ENCODE measurements at places on chromosomes 2 and 18.

DNA sequence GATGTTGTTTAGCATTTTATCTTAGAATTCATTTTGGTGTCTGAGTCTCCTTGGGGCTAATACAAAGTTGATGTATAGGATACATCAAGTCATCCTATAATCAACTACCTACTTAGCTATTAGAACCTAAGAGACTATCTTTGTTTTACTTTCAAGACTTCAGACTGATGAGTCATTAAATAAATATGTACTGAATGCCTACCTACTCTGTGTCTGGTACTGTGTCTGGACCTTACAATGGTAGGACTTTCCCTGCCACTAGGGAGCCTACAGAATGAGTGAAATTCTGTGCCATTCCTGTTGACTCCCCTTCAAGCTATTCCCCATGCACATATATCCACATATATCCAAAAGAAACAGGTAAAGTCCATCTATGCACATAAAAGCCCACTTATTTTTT, 114.5 kb downstream of the ERBB4 start:
- no peak for DNase-seq

- DNase-seq: no peak
Measured at GRCh38 chr2:175399326-175399725, 217.8 kb upstream of the ATP5MC3 start.

DNA sequence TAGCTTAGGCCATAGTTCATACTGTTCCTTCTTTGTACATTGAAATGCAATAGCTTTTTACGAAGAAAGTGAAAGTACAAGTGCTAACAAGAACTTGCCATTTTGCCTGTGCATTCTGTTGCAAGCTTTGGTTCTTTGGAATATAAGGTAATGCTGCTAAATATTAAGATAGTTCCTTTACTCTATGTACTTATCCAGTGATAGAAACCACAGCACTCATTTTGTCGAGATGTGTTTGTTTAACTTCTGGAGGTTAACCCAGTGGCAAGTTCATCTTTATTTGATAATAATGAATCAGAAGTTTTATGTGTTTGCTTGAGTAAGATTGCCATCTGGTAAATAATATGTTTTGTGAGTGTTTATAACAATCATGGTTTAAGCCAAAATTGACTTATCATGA, 373.1 kb upstream of the FANCL start:
- DNase-seq: no peak

DNA sequence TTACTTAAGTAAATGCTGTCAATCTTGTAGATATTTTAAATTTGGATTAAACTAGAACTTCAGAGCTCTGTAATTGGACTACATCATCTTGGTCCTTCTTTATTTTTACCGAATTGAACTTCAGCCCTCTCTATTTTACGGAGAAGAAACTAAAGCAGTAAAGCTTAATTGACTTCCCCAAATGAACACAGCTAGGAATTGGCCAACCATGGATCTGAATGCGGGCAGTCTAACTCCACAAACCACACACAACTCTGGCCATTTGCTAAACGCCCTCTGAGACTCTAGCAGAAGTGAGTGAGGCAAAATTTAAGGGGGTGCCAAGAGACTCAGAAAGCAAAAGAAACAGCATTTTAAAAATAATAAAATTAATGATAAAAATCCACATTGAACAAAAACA, 86.3 kb upstream of the KCTD1 start:
- DNase-seq: no peak

- no peak for DNase-seq
Measured at GRCh38 chr2:40127890-40128557, 323.9 kb downstream of the SLC8A1 start.

DNA sequence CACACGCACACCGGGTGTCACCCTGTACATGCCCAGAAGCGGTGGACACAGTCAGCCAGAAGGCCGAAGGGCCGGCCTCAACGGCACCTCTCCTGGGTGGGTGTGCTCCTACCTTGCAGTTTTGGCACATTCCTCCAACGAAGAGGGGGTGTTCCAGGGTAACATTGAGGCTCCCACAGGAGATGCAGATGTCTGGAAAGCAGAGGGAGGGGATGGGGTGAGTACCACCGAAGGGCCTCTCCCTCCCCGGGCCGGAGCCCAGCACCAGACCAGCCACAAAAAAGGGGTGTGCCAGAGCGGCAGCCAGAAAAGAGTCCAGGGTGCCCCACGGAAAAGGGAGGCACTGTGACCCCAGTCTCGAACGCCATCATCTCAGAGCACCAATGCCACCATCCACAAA, 76.8 kb upstream of the POMC start:
- DNase-seq: no peak

DNA sequence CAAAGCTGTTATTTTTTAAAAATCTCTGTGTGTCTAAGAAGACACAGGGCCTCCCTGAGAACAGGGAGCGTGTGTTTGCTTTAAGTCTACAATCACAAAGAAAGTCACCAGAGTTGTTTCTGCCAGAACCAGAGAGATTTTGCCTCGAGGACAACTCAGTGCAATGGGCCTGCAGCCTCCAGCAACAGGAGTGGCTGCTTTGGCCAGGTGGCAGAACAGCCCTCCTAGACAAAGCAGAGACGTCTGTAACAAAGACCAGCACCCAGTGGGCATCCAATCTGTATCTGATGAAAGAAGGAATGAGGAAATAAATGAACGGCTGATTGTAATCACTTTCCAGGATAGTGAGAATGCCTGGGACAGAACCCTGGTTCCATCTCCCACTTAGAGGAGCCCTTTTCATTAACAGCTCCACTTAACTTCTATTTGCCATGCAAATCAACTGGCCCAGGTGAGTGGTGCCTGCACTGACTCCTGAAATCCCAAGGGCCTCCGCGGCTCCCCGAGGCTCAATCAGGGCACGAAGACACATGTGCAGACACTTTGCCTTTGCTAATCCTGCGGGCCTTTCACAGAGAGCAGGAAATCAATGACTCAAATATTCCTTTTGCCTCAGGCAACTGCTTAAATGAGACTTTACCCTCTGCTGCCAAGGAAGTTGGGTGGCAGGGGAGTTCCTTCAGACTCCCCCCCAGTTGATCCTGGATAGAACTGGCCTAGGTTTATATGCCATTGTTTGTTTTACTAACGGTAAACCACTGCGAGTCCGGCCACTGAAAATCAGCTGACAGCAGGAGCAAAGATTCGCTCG, 146.5 kb downstream of the CABLES1 start:
- no peak for DNase-seq

DNA sequence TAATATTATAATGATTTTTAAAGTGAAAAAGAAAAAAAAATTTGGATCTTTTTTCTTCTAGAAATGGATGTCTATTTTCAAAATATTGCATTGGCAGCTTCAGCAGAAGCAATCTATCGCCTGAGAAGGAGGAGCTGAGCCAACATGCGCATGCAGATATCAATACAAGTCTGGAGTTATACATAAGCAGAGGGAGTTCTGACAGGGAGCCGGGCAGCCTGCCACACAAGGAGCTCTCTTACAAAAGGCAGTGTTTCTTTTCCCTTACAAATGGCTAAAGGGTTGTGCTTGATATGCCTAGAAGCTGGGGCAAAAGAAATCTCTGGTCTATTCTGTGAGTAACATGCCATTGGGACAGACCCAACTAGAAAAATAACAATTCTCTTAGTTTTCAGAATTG, 291.9 kb upstream of the TRIB2 start:
- no peak for DNase-seq

DNA sequence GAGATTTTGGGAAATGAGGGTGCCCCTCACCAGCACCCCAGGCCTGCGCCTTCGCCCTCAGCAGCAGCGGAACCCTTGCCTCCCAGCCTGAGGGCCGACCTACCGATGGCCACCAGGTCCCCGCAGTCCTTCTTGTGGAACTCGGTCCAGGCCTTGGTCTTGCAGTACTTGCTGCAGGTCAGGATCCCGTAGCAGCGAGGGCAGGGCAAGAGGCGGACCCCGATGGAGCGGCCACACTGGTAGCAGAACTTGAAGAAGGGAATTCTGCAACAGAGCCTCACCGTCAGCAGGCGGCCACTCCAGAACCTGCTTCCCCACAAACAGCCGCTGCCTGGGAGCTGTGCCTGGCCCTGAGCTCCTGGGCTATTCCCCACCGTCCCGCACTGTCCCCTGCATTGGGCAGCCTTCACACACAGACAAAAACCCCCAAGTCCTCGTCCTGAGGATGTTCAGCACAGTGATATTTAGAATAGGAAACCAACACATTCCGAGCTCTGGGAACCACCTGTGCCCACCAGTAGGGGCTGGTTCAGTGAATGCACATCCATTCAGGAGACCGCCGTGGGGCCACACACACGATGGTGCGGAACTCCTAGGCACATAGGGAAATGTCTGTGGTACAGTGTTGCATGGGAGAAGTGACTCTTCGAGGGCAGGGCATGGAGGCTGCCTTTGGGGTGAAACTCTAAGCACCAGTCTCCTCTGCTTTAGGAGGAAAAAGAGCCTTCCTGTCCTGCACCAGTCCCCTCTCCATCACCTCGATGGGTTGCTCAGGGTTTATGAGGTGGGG, 45.6 kb downstream of the GPC1 start:
- DNase-seq: no peak

Measured in CD4-positive, alpha-beta T cell treated with Interleukin-21 for 1 hour (primary cell).